ENCODE measurements at places on chromosomes 16 and 17.
A peak's percentile ranks its signal among the peaks of the same experiment; 100 is the strongest.

DNA sequence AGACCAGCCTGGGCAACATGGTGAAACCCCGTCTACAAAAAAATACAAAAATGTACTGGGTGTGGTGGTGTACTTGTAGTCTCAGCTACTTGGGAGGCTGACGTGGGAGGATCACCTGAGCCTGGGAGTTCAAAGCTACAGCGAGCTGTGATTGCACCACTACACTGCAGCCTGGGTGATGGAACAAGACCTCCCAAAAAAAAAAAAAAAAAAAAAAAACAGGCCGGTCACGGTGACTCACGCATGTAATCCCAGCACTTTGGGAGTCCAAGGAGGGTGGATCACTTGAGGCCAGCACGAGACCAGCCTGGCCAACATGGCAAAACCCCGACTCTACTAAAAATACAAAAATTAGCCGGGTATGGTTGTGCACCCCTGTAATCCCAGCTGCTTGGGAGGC lies 12.7 kb upstream of the APPBP2 start:
- DNase-seq: no peak

- peak; percentile 66 for DNase-seq
Observed at GRCh38 chr16:48318630-48319029, 66.6 kb downstream of the SIAH1 start.

DNA sequence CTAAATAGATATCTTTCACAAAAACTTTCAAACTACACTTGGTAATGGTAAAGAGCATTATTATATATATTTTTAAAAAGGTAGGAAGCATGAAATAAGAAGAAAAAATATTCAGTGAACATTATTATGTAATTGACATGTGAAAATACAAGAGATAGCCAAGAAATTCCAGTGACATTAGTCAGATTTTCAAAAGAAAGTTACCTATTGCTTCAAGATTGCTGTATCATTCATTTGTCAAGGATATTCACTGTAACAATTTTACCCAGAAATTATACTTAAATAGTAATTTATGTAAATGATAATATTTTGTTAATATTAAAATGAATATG lies 350.2 kb downstream of the KIF2B start:
- DNase-seq: no peak

GRCh38 chr16:16083421-16084156 lies 134.2 kb downstream of the ABCC1 start:
- peak; percentile 55 for DNase-seq

DNA sequence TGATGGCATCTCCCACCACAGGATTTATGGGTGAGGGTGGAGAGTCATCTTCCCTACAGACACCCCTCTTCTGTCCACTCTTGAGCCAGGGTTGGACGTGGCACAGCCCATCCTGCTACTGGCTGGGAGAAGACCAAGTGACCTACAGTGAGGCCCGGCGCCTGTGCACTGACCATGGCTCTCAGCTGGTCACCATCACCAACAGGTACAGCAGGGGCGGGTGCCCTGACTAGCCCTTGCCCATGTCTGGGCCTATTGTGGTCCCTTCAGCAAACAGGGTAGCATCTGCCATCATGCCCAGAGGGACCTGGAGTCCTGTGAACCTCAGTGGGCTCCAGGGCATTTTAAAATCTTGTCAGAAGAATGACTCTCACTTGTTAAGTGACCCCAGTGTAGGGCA lies 48.2 kb downstream of the MRC2 start:
- no peak for DNase-seq

DNA sequence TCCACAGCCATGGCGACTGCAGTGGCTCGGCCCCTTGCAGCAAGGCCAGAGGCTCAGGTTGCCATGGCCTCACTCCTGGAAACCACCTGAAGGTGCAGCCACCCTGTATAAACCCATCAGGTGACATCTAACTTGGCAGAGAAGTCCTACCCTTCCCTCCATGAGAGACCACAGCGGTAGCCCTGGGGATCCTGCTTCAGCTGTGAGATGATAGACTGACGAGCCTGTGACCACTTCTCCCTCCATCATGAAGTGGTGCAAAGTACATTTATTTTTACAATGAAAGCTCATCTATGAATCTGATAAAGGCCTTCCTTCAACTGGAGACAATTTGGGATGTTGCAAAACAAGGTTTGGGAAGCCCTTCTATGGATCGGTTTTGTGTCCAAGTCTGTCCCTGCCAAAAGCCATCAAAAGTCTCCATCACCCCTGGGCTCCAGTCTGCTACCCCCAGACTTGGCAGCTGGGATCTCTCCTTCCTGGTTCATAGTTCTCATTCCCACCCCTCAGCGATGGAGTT lies 1.8 kb downstream of the ZACN start:
- DNase-seq: no peak

DNA sequence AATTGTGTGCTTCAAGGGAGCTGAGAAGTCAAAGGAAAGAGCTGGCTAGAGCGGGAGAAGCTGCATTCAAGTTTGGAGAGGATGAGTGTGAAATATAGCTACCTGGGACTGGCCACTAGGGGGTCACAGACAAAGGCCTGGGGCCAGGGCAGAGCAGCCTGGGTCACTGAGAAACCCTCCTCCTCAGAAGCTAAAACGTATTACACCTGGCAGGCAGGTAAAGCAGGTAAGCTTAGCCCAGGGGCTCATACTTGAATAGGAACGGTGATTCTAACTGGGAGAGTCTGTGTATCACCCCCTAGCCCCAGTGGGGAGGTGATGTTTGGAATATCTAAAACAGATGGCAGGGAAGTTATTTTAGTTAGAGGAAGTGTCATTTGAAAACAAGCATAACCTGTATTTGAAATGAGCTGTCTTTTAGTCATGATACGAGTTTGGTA lies 6.8 kb downstream of the KRT37 start:
- DNase-seq: peak; percentile 51

- DNase-seq: no peak
Observed at GRCh38 chr16:12199524-12199923, 223.0 kb downstream of the SNX29 start.

- DNase-seq: no peak
Observed at GRCh38 chr17:42323268-42323773, 35.0 kb downstream of the STAT5A start.

DNA sequence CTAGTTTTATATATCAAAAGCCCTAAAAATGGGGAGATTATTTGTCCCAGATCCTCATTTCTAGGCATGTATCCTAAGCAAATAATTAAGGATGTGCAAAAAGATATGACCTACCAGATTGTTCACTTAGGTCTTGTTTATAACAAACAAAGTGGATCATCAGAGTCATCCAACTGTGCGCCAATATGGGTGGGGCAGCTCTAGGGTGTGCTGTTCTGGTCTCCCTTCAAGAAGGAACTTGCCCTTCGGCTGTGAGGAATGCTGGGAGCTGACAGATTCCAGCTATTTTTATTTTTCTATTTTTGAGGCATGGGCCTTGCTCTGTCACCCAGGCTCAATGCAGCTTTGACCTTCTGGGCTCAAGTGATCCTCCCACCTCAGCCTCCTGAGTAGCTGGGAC lies 13.8 kb downstream of the CHP2 start:
- no peak for DNase-seq

- DNase-seq: peak; percentile 66
Observed at GRCh38 chr16:79754501-79754900, 154.0 kb upstream of the MAF start.

DNA sequence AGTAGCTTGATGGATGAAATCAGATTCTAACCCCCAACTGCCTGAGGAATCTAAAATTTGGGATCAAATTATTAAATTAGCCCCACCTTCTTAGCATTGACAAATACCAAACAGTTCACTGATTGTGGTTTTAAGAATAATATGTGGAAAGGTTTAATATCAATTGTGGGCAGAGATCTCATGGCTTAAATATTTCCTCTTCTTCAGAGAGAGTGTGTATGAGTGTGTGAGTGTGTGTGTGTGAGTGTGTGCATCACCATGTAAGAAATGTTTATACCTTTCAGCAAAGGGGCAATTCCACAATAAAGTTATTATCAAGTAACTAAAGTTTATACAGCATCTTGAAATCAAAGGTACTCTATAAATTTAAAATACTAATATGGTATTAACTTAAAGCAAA lies 3.2 kb downstream of the SMURF2 start:
- peak; percentile 79 for DNase-seq

GRCh38 chr17:1785930-1786329 lies 24.1 kb downstream of the SERPINF1 start:
- DNase-seq: no peak

DNA sequence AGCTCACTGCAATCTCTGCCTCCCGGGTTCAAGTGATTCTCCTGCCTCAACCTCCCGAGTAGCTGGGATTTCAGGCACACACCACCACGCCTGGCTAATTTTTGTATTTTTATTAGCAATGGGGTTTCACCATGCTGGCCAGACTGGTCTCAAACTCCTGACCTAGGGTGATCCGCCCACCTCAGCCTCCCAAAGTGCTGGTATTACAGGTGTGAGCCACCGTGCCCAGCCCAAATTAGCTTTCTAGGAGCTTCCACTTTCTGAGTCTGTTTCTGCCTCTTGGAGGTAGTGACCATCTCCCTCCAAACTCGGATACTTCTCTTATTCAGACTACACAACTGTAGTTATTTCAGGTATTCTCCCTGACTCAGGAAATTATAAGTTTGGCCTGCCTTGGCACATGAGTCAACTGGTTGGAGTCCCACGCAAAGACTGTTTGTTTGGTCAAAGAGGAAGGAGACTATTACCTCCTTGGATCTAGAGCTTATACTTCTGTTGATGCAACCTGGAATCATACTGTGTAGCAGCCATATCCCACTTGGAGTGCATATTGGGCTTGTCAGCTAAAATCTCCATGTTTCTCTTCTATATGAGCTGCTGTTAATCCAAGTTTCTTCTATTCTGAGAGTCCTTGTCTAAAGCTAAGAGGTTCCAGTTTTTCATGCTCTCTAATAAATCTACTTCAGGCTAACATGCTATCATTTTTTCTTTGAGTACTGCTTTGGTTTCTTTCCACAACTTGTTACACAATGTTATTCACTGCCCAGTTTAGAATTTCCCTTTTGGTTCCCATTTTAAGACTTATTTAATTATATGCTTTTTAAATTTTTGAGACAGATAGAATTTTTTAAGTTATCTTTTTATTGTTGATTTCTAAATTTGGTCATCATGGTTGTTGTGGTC lies 7.5 kb downstream of the IL4R start:
- peak; percentile 40 for DNase-seq

- no peak for DNase-seq
Observed at GRCh38 chr16:89899879-89900481, 18.7 kb upstream of the MC1R start.

DNA sequence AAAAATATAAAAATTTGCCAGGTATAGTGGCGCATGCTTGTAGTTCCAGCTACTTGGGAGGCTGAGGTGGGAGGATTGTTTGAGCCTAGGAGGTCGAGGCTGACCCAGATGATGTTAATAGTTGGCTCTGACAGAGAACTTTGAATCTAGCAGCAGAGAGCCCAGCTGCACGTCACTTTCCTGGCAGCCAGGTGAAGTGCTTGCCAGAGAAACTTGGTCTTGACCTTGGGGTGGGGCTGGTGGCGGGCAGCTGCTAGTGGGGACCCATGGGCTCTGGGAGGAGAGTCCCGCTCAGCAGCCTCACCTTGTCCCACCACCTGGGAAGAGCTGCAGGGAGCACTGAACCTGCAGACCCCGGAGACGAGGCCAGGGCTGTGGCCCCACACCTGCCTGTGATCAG lies 3.1 kb upstream of the C16orf74 start:
- no peak for DNase-seq

Data from fibroblast of skin of back (primary cell).